ENCODE measurements at places on chromosomes 5 and 9.
A peak's percentile ranks its signal among the peaks of the same experiment; 100 is the strongest.

GRCh38 chr5:141514330-141515133 is 25.7 kb downstream of the PCDHGC5 start:
- DNase-seq, result no peak

DNA sequence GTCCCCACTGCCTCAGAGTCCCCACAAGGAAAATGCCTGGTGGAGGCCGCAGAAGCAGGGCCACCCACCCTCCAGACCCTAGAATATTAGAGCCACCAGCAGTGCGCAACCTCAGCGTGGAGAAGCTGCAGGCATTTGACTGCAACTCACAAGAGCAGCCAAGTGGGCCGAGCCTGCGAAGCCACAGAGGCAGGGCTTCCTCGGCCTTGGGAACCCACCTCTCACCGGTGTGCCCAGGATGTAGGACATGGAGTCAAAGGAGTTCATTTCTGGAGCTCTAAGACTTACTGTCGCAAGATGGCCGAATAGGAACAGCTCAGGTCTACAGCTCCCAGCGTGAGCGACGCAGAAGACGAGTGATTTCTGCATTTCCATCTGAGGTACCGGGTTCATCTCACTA is 397.9 kb upstream of the PIK3R1 start:
- no peak for DNase-seq

- DNase-seq, result no peak
Observed at GRCh38 chr5:125160787-125161502, 414.5 kb upstream of the ZNF608 start.

- DNase-seq, result no peak
Observed at GRCh38 chr9:2602704-2603116, 18.9 kb upstream of the VLDLR start.

GRCh38 chr5:128403333-128403732 is 134.7 kb downstream of the FBN2 start:
- DNase-seq, result no peak

GRCh38 chr5:65010841-65011240 is 242.1 kb downstream of the CWC27 start:
- DNase-seq, result no peak

GRCh38 chr9:4305065-4305985 is 5.5 kb upstream of the GLIS3 start:
- DNase-seq, result no peak

GRCh38 chr5:119355244-119355638 is 578 bp upstream of the TNFAIP8 start:
- no peak for DNase-seq

- DNase-seq, result no peak
Observed at GRCh38 chr9:83588256-83588655, 34.7 kb upstream of the IDNK start.

- no peak for DNase-seq
Observed at GRCh38 chr9:107587191-107587963, 97.8 kb upstream of the KLF4 start.

DNA sequence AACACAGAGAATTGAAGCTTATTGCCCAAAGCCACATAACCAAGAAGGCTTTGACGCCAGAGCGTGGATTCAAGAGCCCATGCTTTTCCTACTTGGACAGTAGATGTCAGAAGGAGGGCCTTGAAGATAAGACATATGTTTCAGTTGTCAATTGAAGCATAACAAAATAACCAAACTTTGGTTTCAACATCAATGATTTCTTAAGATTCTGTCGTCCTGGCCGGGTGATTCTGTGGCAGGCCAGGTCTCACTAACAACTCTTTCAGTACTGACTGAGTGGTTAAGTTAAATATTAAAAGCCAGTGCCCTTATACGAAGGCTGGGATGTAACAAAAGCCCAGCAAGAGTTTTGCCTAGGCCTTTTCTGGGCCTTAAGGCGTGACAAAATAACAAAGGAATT is 94.0 kb downstream of the RCL1 start:
- DNase-seq, result no peak

DNA sequence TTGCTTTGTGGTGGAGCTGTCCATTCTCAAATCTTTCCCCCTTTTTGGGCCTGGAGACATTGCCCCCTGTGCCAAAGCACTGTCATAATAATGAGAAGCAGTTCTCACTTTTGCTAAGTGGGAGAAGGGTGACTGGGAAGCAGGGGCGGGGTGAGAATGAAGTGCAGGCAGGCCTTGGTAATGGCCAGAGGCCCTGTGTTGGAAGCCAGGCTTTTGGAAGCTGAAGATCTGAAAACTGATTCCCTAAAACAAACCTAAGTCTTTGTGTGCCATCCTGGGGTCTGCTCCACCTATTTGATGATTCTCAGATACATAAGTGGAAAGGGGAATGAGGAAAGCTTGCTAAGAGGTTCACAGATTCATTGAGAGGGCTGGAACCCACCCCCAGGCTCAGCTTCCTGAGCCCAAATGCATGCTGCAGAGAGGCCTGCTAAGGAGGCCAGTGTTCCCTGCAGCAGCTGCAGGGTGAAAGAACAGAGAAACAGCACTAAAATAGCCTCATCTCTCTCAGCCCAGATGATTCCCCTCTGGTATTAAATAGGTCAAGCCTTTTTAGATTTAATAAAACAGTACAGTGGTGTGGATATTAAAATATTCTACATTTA is 75.0 kb downstream of the NSG2 start:
- DNase-seq, result no peak

DNA sequence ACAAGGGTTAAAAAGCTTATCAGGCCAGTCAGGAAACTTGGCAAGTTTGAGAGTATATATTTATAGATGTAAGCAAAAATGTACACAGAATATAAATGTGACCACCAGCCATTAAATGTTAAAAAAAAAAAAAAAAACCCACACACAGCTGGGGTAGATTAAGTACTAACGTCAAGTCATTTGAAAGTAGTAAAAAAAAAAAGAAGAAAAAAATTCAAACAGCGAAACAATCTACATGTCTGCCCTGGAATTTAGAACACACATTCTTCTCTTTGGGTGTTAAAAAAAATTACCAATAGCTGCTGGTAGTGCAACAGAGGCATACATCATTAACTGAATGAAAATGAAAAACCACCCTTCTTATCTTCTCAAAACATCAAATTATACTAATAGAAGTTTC is 269.7 kb downstream of the MLLT3 start:
- no peak for DNase-seq

DNA sequence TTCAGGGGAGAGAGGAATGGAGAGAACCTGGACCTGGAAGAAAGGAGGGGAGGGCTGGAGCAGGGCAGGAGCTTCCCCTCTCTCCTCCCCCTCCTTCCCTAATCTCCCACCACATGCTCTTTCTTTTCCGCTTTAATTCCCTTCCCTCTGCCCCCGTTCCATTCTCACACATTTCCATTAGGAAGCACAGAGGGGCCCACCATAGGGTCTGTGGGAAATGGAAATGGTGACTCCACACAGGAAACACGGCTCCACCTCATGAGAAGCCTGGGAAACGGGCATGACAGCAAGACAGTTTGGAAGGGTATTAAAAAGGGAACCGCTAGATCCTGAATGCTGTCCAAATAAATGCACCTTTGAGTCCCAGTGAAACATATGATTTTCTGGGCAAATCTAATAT is 64.9 kb upstream of the ENTREP1 start:
- DNase-seq, result no peak

GRCh38 chr5:43613370-43613769 is 10.4 kb downstream of the NNT start:
- DNase-seq, result no peak

- no peak for DNase-seq
Observed at GRCh38 chr9:29212397-29213387, 1639.4 kb upstream of the C9orf72 start.

DNA sequence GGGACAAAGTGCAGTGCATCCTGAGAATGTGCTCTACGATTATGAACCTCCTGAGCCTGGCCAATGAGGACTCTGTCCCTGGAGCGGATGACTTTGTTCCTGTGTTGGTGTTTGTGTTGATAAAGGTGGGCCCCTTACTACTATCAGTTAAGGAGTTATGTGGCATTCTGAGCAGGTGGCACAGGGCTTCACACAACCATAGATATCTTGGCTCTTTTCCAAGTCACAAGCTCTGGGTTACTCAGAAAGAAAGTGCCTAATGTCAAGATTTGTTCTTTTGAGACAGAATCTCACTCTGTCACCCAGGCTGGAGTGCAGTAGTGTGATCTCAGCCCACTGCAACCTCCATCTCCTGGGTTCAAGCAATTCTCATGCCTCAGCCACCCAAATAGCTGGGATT is 99.0 kb downstream of the GAPVD1 start:
- no peak for DNase-seq

DNA sequence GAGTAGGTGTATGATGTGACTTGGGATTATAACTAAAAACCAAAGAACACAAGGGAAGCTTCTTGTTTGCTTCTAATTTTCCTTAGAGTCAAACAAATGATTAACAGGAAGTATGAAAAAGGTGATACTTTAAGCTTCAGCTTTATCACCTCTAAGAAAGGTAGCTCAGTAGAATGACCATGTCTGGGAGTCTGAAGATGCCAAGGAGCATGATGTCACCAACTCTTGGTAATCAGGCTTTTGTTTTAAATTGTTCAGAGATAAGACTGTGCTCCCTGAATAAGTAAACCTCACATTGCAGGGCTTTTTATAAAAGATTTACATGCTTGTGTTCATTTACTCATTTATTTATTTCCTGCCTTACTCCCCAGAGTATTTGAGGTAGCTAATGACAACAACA is 169.9 kb downstream of the FER start:
- no peak for DNase-seq

- no peak for DNase-seq
Observed at GRCh38 chr9:33800886-33801285, 5.5 kb downstream of the PRSS3 start.

DNA sequence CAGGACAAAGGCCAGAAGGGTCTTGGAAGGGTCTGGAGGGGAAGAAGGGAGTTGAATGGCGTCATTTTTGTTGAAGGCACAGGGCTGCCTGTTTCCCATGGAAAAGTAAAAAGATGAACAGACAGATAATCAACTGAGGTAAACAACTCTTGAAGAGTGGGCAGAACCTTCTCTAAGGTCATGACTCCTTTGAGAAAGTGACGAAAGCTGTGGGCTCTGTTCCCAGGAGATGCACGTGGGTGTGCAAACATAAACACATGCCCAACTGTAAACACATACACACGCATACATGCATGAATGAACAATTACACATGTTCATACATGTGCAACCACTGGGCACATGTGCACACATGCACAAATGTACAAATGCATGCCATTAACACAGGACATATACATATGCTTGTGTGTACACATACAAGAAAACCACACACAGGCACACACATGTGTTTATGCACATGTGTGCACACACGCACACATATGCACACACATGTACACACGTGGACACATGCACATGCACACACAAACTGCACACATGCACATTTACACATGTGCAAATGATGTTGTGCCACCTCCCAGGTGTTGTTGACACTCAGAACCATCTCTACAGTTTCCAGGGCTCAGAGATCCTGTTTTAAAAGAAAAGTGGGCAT is 143.3 kb downstream of the GADD45G start:
- no peak for DNase-seq

- no peak for DNase-seq
Observed at GRCh38 chr5:177973066-177973635, 22.9 kb downstream of the PROP1 start.

DNA sequence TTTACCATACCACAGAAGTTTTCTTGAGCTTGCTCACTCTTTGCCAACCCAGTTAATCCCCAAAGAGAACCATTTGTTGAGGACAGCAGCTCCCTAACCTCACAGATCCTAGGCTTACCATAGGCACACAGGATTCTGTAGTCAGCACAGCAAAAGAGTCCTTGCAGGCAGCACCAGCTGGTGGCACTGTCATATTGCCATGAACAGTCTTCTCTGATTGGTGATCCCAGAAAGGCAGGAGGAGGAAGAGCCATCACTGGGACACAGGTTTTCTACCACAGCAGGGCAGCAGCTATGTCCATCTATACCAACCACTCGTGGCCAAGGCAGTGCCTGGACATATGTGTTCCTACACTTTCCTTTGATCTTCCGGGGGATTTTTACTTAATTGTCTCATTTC is 297.1 kb upstream of the CD180 start:
- no peak for DNase-seq

- DNase-seq, result no peak
Observed at GRCh38 chr5:5040712-5041111, 99.4 kb upstream of the ADAMTS16 start.

DNA sequence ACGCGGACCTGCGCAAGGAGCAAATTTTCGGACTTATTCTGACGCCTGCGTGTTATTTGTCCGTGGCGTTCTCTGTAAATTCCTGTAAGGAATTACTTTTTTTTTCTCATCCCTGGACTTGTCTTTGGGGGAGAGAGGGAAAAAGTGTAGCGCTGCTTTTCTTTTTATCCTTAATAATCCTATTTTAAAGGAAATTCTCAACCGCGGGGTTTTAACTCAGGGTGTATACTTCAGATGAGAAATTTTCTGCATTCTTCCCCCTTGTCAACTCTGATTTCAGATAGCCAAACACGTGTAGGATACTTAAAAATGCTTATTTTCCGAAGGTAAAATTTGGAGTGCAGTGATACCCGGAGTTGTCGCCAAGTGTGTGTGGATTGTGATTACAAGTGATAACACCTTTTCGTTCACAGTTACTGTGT is 853 bp downstream of the DCP2 start:
- no peak for DNase-seq

- DNase-seq, result no peak
Observed at GRCh38 chr5:140221697-140222223, 46.8 kb downstream of the CYSTM1 start.

GRCh38 chr5:96329886-96330529 is 103.0 kb downstream of the PCSK1 start:
- DNase-seq, result no peak

- no peak for DNase-seq
Observed at GRCh38 chr5:61811052-61811451, 479.0 kb downstream of the ZSWIM6 start.

- DNase-seq, result no peak
Observed at GRCh38 chr9:128713411-128713780, 10.5 kb downstream of the ZDHHC12 start.

GRCh38 chr5:138961221-138961620 is 86.1 kb upstream of the LRRTM2 start:
- no peak for DNase-seq

GRCh38 chr5:64612344-64612961 is 77.8 kb upstream of the SHISAL2B start:
- DNase-seq, result peak; percentile 17

- no peak for DNase-seq
Observed at GRCh38 chr9:27145143-27145542, 36.1 kb downstream of the TEK start.

GRCh38 chr5:154313360-154314017 is 123.0 kb downstream of the GALNT10 start:
- DNase-seq, result no peak

DNA sequence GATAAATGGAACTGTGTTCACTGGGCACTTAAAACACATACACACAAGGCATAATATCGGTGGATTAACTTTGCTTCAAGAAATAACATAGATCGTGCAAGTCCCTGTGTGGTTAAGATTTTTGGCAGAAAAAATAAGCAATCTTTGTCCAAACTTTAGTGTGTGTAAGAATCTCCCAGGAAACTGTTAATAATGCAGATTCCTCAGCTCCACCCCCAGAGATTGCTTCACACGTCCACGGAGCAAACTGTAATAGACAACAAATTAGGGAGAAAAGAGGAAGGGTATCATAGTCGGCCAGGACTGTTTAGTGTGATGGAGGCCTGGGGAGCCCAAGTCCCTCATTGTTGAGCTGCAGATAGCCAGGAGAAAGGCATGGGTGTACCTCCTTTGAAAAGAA is 84.8 kb downstream of the PJA2 start:
- DNase-seq, result no peak

GRCh38 chr5:115343855-115344254 is 47.4 kb upstream of the CCDC112 start:
- DNase-seq, result no peak
